Stimulated activated CD4-positive, alpha-beta T cell treated with anti-CD3 and anti-CD28 coated beads, Interleukin-15, amount 100 ng/mL, for 24 hours (primary cell): ENCODE measurements at places on chromosomes 12 and 14.
A peak's percentile ranks its signal among the peaks of the same experiment; 100 is the strongest.

DNA sequence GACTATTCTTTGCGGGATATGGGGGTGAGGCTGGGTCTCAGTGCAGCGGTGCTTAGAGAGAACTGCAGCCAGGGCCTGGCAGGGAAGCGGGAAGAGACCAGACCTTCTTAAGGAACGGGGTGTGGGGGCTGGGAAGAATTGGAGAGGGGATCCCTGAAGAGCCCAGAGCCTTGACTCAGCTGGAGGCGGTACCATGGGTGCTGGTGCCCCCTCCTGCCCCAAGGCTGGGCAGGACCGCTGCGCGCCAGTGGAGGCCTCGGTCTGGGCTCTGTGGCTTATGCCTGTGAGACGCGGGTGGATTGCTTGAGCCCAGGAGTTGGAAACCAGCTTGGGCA is 1.3 kb upstream of the RNU7-1 start:
- DNase-seq, result no peak

DNA sequence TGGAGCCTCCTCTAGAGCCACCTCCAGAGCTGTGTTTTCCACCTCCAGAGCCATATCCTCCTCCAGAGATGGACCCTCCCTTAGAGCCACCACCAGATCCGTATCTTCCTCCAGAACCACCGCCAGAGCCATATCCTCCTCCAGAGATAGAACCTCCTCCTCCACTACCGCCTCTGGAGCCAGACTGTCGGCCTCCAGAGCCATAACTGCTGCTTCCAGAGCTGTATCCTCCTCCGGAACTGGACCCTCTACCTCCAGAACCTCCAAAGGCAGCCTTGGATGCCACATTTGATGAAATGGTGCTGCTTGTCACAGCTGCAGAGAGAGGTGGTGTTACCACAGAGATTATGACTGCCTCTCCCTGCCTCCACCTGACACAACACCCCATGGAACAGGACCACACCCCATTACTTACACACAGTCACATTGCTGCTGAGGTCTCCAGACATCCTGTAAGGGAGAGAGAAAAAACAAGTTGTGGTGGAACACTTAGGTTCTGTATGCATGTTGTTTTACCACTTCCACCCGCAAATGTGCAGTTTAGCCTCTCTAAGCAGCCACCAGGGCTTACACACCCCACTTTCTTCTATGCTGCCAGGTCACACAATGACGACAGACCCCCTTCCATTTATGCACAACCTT is 6.8 kb downstream of the KRT2 start:
- peak; percentile 11 for DNase-seq

DNA sequence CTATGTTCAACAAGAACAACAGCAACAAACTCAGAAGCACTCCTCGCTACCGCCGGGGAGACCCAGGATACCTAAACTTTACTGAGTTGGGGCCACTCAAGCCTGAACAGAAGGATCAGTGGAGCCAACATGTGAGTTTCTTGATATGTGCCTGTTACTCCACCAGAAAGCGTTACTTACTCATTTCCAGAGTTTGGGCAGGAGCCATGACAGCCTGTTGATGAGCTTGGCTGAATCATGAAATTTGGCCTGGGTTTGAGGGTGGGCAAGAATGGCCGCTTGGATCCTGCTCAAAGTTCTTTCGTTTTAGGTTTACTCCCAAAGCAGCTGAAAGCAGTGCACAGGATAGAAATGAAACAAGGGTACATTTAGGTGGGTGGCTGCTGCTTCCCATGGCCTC is 12.0 kb upstream of the GALNT6 start:
- no peak for DNase-seq

- no peak for DNase-seq
Observed at GRCh38 chr14:30681752-30682355, 59.7 kb downstream of the SCFD1 start.

- DNase-seq, result peak; percentile 35
Observed at GRCh38 chr12:48183876-48184548, 568 bp downstream of the CCDC184 start.
